Keratinocyte (primary cell): ENCODE measurements at places on chromosomes 7 and 10. TPM values are rescaled to one million over a fixed set of nuclear protein-coding genes. Genes with fewer than 3 reads are reported as not detected.

The H2BK1 gene
- polyA plus RNA-seq: not detected in 3 replicates

The CPA1 gene
- not detected in 3 replicates for polyA plus RNA-seq

The VSTM4 gene
- polyA plus RNA-seq: not detected in 3 replicates

The MACC1 gene
- polyA plus RNA-seq: 9.6 to 16.4 TPM (median 11.3 TPM) in 3 replicates

The CELF2 gene
- polyA plus RNA-seq: 6.3 to 11.8 TPM (median 9.8 TPM) in 3 replicates

The CACNA2D1 gene
- 1.3 to 2.0 TPM (median 1.8 TPM) in 3 replicates for polyA plus RNA-seq

The PRKRIP1 gene
- 12.5 to 16.1 TPM (median 12.9 TPM) in 3 replicates for polyA plus RNA-seq

The HOXA1 gene
- 5.2 to 12.5 TPM (median 11.9 TPM) in 3 replicates for polyA plus RNA-seq

The MEIG1 gene
- 0.32 to 0.33 TPM in 2 of 3 replicates, not detected in the other for polyA plus RNA-seq

The COL28A1 gene
- polyA plus RNA-seq: 0.02 to 0.13 TPM (median 0.04 TPM) in 3 replicates

The WNT8B gene
- polyA plus RNA-seq: not detected in 3 replicates

The ABLIM1 gene
- 47.6 to 91.7 TPM (median 55.2 TPM) in 3 replicates for polyA plus RNA-seq

The PPP1R9A gene
- polyA plus RNA-seq: 0.01 to 0.03 TPM in 2 of 3 replicates, not detected in the other

DNA sequence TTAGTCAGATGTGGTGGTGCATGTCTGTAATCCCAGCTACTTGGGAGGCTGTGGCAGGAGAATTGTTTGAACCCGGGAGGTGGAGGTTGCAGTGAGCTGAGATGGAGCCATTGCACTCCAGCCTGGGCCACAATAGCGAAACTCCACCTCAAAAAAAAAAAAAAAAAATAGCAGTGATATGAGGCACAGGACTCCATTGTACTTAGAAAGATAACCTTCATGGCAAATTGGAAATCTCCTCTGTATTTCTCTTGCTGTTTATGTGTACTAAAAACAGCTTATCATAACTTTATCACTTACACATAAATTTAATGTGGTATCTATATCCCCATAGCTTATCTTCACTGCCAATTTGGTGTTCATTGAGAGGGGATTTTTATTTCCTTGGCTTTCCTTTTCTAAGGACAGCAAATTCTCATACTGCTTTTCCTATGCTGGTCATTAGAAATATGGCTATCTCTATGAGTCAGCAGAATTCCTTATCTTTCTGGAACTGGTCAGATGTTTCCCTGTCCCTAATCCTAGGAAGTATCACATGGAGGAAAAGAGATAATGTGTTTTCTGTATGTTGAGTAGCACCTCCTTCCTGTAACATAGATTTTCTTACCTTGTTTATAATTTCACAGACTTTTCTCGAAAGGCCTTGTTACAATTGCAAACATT, 40.6 kb upstream of the ZEB1 start:
- DNase-seq: no peak

- DNase-seq: no peak
Measured at GRCh38 chr7:114930829-114931655, 9.1 kb downstream of the MDFIC start.

DNA sequence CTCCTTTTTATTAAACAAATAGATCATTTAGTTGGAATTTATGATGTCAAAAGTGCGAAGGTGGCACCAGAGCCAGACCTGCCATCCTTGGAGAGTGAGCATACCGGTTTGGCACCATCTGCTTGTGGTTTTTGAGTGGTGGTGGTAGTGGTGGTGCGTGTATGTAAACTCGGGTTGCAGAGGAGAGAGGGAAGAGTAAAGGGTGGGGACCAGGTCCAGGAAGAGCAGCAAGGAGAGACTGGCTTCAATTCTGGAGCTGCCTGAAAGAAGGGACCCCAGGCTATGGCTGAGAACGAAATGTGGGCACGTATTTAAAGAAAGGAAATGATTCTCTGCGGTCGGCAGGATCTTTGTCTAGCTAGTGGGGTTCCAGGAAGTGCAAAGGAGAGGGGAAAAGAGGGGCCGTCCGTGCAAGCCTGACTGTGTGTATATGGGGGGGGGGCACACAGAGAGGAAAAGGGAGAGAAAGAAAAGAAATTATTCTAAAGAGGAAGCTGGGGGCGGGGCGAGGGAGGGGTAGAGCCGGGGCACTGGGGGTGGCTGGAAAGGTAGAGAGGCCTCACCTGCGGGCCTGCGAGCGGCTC, 448 bp upstream of the GOLGA7B start:
- no peak for DNase-seq

DNA sequence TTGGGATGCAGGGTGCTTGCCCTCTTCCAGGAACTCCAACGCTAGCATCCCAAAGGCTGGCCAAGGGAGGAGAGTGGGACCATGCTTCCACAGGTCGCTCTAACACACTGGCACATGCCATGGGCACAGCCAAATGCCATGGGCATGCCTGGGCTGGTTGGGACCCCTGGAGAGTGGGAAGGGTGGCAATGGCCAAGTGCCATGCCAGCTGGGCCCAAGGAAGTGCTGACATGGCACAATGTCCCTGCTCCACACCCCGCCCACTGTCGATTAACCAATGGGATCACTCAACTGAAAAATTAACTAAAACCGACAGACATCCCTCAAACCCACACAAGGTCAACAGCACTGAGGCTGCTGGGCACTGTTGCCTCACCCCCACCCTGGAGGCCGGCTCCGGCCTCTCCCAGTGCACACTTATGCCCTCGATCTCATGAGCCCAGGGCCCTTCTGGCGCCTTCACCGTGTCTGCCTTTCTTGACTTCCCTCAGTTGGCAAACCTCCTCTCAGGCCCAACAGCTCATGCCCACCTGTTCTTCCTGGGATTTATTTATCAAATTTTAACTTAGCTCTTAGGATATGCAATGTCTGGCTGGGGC, 83.4 kb downstream of the GOLGA7B start:
- DNase-seq: no peak

DNA sequence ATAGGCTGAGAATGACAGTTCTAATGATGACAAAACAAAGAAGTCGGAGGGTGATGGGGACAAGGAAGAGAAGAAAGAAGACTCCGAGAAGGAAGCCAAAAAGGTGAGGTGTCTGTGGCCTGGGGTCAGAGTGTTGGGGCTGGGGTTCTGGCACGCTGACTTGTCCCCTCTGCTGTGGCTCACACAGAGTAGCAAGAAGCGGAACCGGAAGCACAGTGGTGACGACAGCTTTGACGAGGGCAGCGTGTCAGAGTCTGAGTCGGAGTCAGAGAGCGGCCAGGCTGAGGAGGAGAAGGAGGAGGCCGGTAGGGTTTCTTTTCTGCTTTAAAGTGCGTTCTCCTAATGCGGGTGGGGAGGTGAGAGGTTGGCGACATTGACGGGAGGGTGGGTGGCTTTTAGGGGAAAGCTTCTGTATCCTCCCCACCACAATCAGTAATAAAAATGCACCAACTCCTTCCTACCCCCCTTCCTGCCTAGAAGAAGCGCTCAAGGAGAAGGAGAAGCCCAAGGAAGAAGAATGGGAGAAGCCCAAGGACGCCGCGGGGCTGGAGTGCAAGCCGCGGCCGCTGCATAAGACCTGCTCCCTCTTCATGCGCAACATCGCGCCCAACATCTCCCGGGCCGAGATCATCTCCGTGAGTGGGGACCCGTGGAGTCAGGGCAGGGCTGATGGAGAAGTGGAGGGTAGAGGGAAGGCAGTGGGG, 4.6 kb downstream of the UFSP1 start:
- DNase-seq: no peak

GRCh38 chr7:135980665-135981180, 3.6 kb upstream of the MTPN start:
- no peak for DNase-seq

GRCh38 chr7:128831178-128831993, 1.2 kb downstream of the FLNC start:
- no peak for DNase-seq

- no peak for DNase-seq
Measured at GRCh38 chr10:84563355-84563754, 235.0 kb downstream of the CCSER2 start.

DNA sequence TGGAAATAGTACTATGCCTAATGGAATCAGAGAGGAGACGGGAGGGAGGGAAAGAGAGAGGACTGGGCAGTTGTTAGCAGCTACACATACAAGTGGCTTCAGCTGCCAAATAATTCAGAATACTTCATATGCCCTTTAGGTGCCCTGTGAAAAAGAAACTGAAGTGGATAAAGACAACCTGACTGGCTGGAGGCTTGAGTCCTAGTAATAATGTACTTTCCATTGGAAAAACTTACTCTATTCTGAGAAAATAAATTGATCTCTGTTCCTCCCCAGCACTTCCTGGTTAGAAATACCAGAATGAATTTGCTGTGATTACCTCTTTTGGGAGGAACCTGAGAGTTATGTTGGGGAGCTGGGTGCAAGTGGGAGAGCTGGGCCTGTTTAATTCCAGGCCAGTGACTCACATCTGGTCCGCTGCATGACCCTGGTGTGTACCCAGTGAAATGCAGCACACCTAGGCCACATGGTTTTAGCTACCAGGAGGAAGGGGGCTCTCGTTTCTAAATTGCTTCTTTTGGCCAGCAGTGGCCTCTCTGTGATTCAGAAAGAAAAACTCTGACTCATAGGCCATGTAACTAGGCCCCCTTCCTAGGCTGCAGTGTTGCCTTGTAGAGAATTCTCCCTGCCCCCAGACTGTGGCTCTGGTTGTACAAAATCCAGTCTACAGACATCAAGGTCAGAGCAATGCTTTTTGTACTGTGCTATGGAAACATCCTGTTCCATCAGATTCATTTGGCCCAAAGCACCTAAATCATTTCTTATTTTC, 6.5 kb downstream of the AGFG2 start:
- no peak for DNase-seq

DNA sequence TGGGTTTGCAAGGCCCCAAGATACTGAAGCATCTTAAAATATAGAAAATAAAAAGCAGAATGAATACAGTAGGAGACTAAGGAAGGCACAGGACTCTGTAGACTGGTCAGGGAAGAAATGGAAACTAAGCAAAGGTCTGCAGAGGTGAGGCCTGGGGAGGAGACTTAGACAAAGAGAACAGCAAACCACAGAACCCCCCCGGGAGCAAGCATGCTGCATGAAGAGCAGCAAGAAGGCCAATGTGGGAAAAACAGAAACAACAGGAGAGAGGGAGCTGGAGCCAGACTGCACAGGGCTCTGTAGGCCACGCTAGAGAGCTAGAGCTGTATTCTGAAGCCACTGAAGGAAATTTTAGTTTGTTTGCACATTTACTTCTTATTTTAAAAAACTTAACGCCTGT, 45.7 kb upstream of the ARID5B start:
- no peak for DNase-seq

DNA sequence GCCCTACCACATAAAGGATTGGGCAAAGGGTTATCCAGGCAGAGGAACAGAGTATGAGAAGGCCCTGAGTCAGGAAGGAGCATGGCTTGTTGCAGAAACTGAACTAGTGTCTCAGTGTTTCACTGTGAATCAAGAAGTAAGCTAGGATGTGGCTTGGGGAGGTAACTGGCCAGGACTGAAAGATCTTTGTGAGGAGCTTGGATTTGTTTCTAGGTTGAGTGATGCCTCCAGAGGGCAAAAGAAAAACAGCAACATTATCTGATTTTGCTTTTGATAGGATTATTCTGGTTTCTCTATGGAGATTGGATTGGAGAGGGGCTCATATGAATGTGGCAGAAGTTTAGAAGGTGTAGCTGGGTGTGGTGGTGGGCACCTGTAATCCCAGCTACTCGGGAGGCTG, 137.9 kb upstream of the HDAC9 start:
- DNase-seq: no peak

DNA sequence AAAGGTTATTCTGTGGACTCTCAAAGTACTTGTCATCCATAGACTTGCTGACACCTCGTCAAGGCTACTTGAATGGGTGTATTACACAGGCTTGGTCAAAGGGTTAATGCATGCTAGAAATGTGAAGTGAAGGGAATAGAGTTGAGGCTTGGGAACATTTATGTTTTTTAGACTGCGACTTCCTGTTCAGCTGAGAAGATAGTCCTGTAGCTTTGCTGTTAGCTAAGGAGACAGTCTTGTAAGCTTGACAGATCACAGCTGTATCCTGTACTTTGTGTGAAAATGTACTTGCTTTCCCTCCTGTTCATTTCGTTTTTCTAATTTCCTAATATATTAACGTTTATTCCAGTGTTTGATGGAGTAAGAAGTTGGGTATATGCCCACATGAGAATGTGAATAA, 52.1 kb downstream of the ADD3 start:
- no peak for DNase-seq

GRCh38 chr7:158923928-158924511, 67.7 kb downstream of the DYNC2I1 start:
- no peak for DNase-seq

DNA sequence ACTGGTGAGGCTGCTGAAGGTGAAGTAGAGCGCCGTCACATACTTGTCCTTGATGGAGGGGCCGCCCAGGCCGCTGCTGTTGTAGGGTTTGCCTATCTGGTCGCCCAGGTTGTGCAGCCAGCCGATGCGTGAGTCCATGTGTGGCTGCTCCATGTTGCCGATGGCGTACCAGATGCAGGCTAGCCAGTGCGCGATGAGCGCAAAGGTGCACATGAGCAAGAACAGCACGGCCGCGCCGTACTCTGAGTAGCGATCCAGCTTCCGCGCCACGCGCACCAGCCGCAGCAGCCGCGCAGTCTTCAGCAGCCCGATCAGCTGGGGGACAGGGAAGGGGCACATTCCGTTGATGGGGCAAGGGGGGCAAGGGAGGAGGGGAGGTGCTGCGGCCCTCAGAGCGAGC, 26.6 kb downstream of the KCNH2 start:
- no peak for DNase-seq

GRCh38 chr7:154438571-154439367, 386.6 kb downstream of the DPP6 start:
- DNase-seq: no peak

GRCh38 chr10:60572511-60573194, 183.0 kb upstream of the ANK3 start:
- no peak for DNase-seq

- DNase-seq: no peak
Measured at GRCh38 chr10:112286837-112287818, 3.9 kb downstream of the TECTB start.

GRCh38 chr7:21867816-21868575, 77.7 kb downstream of the CDCA7L start:
- DNase-seq: no peak

DNA sequence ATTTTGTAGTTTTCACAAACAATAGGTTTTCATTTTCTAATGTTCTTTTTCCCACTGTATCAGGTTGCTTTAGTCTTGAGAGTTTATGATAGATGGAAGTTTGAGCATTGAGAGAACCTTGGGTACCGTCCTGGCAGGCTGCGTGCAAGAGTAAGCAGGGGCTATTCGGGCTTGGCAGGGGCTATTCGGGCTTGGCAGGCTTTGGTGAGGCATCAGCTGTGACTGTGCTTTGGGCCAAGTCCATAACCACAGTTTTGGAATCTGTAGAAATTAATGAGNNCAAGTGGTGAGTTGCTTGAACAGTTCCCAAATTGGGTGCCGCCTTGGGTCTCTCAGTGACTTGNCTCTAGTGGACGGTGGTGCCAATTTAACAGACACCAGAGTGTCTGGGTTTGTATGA, 424.6 kb downstream of the PAXIP1 start:
- DNase-seq: no peak

- DNase-seq: no peak
Measured at GRCh38 chr10:117667831-117668230, 125.3 kb downstream of the EMX2 start.

DNA sequence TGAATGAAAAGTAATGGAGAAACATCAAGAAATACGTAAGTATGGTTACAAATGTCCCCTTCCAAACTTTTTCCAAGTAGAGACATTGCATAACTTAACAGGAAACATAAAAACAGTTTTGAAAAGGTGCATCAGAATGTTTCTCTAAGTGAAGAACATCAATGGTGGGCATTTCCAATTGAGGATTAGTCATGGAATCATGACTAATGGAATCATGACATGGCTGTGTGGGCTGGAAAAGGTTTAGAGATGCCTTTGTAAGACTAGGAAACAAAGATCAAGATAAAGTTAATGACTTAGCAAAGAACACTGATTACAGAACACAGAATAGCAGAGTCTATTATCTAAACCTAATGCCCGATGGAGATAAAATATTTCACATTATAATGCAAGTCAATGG, 272.0 kb downstream of the HPSE2 start:
- DNase-seq: no peak

GRCh38 chr7:101197991-101198390, 2.8 kb downstream of the MOGAT3 start:
- no peak for DNase-seq
